Erythroblast (primary cell): ENCODE measurements at places on chromosomes 1 and 21.

DNA sequence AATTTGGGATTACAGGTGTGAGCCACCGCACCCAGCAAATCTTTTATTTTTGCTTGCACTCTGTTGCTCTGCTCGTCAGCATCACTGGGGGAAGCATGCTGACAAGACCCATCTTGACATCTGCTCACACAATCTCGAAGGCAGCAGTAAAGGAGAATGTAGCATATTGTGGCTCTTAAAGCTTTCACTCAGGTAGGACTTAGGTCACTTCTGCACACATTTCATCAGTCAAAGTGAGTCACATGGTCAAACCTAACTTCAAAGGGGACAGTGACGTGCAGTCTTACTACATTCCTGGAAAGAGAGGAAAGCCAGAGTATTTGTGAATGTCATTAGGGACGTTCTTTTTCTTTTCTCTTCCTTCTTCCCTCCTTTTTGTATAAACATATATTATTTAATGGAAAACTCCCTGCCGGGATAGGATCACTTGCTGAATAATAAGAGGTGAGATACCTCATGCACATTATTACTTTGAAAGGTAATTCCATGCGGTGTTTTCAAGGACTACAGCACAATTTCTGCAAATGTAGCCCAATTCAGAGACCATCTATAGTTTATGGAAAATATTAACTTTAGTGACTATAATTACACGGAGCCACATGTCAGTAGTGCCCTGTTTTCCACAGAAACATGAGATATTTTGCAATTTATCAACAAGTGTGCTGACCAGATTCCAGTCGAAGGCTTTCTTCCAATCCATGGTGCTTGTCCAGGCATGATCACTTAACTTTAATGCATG, 19.3 kb upstream of the ACBD6 start:
- DNase-seq, result no peak

- no peak for DNase-seq
Observed at GRCh38 chr1:20868263-20868662, 81.2 kb upstream of the HP1BP3 start.

DNA sequence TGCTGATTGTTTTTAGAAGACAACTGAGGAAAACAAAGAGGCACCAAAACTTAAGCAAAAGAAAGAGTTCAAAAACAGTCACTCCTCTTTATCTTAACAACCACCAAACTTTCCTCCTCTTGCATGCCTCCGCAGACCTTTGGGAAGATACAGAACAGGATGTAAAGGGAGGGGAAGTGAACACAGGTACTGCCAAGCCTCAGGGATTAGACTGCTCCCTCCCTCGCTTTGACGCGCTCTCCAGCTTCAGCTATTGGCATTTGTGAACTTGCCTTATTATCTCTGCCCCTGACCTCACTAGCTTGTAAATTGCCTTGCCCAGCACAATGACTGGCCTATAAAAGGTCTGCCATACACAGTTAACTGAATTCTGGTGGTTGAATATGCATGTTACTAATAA, 4.8 kb upstream of the SRP9 start:
- DNase-seq, result no peak

DNA sequence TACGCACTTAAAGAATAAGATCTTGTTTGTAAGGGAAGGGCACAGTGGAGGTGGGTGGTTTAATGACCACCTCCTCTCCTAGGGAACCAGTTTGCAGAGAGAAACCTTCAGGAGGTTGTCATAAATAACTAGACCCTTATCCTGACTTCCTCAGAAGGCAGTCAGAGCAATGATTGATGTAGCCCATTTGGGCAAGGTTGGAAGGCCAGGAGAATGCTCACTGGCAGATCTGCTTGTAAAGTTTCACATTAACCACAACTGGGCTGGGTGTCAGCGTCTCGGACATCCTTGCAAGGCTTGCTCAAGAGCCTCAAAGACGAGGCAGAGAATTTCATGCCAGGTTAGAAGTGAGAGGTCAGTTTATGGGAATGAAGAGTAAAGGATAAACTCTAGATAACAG, 87.6 kb upstream of the TRABD2B start:
- DNase-seq, result no peak

- DNase-seq, result peak; percentile 62
Observed at GRCh38 chr1:75786901-75787493, 941 bp downstream of the RABGGTB start.

- no peak for DNase-seq
Observed at GRCh38 chr1:1618396-1619068, 3.2 kb downstream of the MIB2 start.

DNA sequence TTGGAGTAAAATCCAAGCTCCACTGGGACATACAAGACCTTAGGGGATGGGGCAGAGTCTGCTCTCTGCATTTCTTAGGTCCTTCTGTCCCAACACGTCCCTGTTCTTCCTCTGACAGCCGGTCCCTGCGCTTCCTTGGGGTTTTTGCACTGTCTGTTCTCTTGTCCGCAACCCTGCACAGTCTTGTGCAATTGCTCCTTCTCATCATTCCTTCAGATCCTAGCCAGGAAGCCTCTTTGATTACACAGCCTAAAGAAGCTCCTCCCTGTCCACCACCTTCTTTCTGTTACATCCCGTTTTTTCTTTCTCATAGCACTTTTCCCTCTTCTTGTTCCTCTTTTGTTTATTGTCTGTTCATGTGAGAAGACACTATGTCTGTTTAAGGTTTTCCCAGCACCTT, 19.9 kb downstream of the ACOT11 start:
- no peak for DNase-seq

DNA sequence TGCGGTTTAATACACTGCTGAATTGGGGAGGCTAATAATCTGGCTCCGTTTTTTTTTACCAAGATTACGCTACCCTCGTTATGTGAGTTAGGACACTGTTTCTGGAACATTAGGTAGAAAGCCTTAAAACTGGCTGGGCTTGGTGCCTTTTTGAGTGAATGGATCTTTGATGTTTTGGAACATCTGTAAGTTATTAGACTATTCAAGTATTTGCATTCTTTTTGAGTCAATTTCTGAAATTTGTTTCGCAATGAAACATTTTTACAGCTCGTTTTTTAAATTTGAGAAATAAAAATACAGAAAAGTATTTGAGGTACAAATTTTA, 106.9 kb downstream of the LTN1 start:
- DNase-seq, result no peak

GRCh38 chr1:61742620-61743430, 545 bp downstream of the PATJ start:
- no peak for DNase-seq

DNA sequence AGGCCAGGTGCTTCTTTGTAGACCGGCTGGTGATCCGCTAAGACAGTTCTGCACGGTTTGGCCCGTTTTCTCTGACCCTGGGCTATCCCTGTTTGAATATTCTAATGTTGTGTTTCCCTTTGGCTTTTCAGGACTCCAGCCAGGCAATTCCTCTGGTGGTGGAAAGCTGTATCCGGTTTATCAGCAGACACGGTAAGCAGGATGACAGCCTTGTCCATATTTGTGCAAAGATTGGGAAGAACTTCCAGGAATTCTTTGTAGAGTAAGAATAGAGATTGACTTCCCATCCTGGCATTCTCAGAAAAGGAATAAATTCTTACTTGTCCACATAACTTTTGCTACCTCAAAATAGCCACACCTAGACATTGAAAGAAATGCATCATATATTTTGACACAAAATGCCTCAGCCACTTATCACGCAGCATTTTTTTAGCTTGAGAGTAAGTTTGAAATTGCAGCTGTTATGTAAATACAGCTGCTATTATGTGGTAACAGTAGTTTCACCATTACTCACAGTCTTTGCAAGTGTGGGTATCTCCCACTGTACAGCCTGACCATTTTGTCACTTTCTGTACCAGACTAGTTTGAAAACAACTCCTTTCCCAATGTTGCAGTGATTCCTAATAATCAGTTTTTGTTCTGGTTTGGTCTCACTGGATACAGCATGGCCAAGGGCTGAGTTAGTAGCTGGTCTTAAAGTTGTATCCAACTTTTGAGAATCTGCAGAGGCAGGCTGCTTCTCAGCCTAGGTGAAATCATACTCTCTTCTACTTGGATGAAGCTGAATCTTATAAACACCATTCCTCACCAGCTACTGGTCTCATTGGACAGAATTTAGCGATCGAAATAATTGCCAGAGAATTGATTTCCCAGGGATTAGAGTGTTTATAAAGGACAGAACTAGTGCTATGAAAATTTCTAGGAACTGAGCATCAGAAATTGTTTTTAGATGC, 40.0 kb upstream of the IKBKE start:
- no peak for DNase-seq

DNA sequence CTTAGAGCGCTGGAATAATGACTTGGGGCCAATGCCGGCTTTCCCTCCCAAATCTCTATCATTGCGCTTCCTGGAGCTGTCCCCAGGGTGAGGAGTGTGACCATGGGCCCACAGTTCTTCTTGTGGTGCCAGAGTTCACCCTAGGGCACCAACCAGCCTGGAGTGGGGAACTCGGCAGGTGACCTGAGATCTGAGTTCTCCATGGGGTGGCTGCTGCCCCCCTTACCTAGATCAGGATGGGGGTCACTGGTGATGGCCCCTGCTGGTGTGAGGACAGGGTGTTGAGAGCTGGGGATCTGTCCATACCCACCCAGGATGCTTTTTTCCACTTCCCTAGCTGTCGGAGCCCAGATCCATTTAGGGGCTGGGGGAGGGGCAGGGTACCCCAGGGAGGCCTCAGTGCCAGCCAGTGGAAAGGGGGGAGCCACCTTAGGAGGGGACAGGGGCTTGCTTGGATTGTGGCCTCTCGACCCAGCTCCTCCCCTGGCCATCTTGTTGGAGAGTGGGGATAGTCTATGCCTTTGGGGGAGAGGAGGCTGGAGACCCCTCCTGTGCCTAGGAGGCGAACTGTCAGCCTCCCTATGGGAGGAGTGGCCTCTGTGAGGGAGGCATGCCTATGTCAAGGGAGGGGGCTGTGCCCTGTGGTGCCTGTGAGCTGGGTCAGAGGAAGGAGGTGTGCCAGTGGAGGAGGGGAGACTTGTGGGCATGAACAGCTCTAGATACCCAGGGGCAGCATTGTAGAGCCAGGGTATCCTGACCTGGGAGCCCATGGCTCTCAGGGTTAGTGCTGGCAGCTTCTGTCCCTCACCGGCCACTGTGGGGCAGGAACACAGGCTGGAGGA, 1.7 kb downstream of the FOXO6 start:
- no peak for DNase-seq

- DNase-seq, result peak; percentile 40
Observed at GRCh38 chr1:45930258-45931150, 127.1 kb downstream of the MAST2 start.

DNA sequence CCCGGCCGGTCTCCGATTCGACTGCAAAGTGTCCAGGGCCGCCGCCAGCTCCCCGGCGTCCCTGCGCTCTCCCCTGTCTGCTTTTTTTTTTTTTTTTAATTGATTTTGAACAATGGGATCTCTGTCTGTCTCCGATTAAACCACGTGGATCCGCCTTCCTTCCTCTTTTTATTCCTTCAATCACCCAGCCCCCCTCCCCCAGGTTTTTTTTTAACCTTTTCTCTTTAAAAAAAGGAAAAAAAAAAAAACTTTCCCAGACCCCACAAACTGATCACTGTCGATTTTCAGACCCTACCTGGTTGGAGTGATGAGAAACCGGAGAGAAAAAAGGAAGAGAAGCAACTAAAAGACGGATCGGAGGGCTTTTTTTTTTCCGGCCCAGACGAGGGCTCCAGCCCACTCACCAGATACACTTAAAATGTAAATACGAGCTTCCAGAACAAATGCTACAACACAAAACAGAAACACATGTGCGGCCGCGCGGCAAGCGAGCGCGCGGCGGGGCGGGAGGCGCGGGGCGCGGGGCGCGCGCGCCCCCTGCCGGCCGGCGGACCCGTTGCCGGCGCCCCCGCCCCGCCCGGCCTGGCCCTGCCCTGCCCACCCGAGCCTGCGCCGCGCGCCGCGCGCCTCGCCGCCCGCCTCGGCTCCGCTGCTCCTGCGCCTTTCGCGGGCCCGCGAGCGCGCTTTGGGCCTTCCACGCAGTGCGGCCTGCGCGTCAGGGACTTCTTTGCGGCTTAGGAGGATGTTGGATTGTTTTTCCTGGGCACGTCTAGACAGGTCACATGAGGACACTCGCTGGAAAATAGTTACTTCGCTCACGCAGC, at the start of gene RCC2:
RCC2 (minus strand) TSS at position 428 of the 824 bp plus-strand sequence. CDS start 1,163 bp downstream, outside the sequence.
- DNase-seq, result peak; percentile 91
